Iris pigment epithelial cell (primary cell): ENCODE measurements at places on chromosomes 1 and 21.

DNA sequence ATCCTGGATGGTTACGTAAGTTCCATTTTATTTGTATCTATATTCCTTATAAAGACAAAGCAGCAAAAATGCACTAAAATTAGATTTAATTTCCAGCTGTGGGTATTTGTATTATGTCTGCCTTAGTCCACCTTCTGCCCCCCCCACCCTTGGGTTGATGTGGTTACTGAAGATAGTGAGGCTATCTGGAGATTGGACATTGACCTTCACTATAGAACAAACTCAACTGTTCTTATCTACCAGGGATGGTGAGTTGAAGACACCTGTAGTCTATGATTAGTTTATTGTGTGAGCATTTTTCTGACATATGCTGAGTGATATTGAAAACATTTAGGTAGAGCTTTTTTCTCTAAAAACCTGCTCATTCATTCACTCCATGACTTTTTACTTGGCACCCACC lies 122.2 kb downstream of the NFIA start:
- no peak for DNase-seq

GRCh38 chr1:149884433-149885338 lies 14.7 kb upstream of the BOLA1 start:
- peak; percentile 26 for DNase-seq

GRCh38 chr21:41411449-41412089 lies 14.5 kb upstream of the MX1 start:
- DNase-seq, result no peak

- no peak for DNase-seq
These were observed 19.9 kb downstream of the ELAPOR1 start for GRCh38 chr1:109133815-109134214.

GRCh38 chr1:221039616-221040015 lies 160.4 kb downstream of the HLX start:
- peak; percentile 53 for DNase-seq
